ENCODE measurements at places on chromosomes 2 and 18.

GRCh38 chr2:108619925-108620620 lies 85.8 kb downstream of the LIMS1 start:
- DNase-seq: peak; percentile 49

- DNase-seq: no peak
Observed at GRCh38 chr2:167987558-167987957, 259.8 kb downstream of the STK39 start.

DNA sequence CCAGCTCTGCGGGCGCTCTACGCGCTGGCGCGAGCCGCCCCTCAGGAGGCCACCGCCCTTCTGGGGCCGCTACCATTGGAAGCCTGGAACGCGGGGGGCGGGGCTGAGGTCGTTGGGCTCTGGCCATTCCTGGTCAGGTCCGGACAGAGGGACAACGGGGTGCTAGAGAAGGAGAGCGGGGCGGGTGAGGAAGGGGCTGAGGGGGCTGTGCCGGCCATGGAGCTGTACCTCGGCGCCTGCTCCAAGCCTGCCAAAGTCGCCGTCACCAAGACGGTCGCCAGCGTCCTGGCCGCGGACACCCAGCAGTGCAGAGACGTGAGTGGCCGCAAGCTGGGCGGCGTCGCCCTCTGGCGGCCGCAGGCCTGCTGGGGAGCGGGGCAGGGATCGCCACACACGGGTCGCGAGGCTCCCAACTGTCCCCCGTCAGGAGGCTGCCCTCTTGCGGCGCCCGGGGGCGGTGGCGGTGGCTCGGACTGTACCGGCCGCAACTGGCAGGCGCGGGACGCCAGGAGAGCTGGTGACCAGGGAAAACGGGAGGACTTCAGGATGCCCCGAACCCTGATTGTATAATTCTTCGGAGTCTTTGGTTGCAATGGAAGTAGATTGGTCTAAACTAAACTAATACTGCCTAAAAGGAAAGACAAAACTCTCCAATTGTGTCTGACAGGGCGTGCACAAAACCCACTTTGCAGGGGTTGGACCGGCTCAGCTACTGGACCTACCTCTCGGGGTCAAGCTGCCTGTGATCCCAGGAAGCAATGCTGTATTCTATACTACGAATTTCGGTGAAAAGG lies at the start of gene FSIP2:
Gene FSIP2 (plus strand): TSS at position 126 of the 794 bp plus-strand sequence. CDS start 91 bp downstream, at position 217.
- DNase-seq: peak; percentile 60

DNA sequence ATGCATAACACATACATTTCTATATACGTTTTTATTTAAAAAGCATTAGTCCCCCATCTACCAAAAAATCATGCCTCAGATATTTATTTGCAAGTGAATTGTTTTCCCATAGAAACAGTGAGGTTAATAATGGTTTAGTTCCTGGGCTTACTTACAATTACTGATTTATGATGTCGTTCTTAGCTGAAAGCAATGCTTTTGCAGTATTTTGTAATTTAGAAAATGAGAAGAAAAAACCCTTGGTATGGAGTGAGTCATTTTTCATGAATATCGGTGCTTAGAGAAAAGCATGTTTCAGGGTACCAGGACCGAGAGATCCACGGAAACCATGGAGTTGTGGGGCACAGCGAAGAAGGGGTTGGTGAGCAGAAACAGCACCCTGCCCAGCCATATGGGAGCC lies 12.0 kb upstream of the CDK15 start:
- no peak for DNase-seq

- DNase-seq: no peak
Observed at GRCh38 chr2:195563857-195564512, 93.0 kb upstream of the SLC39A10 start.

- no peak for DNase-seq
Observed at GRCh38 chr2:17191223-17191622, 327.0 kb downstream of the RAD51AP2 start.

DNA sequence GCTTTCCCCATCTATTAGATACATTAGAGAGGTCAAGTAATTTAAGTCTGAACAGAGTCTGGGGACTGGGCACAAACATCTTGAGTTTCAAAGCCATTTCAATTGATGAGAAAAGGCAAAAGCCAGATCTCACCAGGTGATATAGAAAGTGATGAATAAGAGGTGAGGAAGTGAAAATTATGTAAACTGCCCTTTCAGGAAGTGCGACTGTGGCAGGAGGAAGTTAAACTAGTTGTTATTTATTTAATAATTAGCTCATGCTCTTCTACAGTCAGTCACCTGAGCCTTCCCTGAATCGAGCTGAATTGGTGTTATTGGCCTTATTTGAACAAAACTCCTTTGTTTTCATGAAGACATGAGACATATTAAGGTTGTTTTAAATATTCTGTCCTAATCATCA lies 115.1 kb downstream of the CDH20 start:
- no peak for DNase-seq

GRCh38 chr2:42128721-42129486 lies 40.2 kb upstream of the EML4 start:
- DNase-seq: no peak

DNA sequence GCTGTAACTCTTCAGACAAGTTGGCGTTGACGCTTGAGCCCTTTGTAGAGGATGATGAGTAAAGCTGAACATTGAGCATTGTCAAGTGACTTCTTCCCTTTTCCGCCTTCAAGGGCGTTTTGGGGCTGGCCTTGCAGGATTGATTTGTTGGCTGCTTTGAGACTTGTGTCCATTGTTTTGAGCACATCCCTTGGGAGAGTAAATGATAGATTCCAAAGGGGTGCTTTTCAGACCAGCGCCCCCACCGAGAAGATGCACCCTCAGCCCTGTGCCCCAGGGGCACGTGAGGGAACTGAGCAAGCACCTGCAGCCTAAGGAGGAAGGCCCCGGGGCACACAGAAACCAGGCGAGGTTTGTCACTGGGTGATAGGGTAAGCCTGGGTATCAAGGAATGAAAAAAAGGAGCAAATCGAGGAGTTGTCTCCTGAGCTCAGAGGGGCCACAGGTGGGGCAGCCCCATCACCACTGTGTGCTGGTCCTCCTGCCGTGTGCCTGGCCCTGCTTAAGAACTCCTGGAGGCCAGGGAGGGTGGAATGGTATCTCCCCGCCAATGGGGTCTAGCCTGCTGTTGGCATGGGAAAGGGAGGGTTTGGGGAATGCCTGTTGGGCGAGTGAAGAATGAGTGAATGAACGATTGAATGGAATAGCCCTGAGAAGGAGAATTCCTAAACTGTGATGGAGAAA lies 64.0 kb downstream of the RAB31 start:
- no peak for DNase-seq

DNA sequence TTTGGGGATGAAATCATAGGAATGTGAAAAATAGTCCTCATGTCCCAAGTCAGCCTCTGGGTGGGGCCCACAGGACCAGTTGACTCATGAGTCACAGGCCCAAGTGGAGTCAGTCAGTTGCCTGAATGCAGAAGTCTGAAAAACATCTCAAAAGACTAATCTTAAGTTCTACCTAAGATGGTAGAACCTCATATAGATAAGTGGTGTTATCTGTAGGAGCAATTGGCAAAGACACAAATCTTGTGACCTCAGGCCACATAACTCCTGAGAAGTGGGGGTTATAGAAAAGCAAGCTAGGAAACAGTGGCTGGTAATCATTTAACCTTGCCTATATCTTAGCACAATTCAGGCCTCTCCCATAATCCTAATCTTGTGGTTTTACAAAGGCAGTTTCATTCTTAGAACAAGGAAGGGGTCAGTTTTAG lies 257.1 kb upstream of the SPOPL start:
- DNase-seq: no peak

- DNase-seq: peak; percentile 11
Observed at GRCh38 chr2:67008155-67008554, 389.0 kb upstream of the ETAA1 start.

- DNase-seq: no peak
Observed at GRCh38 chr18:28854964-28855363, 678.0 kb upstream of the CDH2 start.

DNA sequence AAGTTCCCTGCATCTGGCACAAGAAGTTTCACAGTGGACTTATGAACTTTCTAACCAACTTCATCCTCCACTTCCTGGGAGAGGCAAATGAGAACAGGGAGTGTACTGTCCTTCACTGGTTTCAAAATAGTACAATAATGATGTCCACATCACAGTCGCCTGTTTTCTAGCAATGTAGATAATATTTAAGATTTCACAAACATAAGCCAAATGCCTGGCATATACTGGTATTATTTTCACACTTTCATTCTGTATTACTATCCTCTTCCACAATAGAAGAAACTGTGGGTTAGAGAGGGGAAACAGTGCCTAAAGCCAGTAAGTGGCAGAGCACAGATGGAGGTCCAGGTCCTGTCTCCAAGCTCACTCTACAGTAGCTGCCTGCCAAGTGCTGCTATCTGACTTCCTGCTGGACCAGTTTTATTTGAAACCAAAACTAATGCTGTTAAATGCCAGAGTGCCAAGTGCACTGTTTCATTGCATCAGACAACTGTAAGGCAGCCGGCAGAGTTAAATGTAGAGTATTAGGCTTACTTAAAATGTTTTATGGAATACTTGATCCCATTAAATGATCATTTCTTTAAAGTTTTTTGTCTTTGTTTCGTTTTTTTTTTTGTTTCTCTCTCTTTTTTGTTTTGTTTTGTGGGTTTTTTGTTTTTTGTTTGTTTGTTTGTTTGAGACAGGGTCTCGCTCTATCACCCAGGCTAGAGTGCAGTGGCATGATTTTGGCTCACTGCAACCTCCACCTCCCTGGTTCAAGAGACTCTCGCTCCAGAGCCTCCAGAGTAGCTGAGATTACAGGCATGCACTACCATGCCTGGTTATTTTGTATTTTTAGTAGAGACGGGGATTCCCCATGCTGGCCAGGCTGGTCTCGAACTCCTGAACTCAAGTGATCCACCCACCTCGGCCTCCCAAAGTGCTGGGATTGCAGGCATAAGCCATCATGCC lies 15.1 kb downstream of the COBLL1 start:
- no peak for DNase-seq

GRCh38 chr2:237539681-237540080 lies 26.7 kb upstream of the PRLH start:
- DNase-seq: no peak

GRCh38 chr2:2777876-2778275 lies 446.8 kb upstream of the MYT1L start:
- DNase-seq: no peak

DNA sequence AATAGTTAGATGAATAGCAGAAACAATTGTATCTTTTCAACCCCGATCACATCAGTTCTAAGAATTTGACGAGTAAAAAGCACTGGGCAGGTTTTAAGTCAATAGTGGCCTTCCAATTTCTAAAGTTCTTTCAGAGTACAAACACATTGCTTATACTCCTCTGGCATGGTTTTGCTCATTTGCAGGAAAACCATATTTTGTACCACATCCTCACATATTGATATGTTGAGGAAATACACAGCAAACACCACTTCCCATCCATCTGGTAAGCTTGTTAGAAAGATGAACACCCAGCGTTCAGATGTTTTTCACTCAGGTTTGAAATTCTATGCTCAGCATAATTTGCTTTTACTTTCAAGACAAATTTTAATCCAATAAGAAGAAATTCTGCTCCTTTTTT lies 344.6 kb upstream of the ACVR2A start:
- no peak for DNase-seq

GRCh38 chr2:136129601-136130000 lies 11.7 kb upstream of the CXCR4 start:
- DNase-seq: no peak

DNA sequence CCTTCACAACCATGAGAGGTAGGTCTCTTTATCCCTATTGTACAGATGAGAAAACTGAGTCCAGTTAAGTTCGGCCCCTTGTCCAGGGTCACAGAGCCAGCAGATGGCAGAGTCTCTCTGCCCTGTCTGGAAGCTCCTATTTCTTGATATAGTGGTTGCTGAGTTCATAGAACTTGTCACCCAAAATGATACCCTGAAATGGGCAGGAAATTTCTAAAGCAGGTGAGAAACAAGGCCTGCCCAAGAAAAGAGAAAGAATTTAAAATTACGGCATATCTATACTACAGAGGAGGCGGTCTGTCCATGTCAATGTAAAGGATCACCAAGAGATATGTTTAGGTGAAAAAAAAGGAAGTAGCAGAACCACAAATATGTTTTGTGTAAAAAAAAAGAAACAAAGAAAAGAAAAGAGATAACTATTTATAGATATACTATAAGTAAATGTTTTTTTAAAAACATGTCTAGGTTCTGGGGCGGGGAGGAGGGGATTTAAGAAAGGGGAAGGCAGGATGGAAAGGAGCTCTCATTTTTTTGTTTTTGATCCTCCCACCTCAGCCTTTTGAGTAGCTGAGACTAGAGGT lies 39.8 kb downstream of the MYO7B start:
- DNase-seq: no peak

DNA sequence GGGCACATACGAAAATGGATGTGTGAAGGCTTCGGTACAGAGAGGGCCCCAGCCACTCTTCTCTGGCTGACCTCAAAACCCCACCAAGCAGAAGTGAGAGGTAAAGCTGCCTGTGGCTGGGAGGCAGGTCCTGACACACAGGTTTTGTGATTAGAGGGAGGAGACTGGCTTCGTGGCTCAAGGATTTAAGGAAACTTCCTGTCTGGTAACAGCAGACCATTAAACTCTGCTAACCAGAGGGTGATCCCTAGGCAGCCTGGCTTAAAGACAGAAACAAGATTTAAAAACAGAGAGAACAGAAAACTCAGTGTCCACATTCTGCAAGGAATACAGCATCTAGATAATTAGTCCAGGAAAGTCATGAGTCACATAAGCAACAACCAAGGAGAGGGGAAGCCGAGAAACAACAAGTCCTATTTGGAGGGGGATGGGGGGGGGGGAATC lies 101.9 kb downstream of the NFATC1 start:
- no peak for DNase-seq

DNA sequence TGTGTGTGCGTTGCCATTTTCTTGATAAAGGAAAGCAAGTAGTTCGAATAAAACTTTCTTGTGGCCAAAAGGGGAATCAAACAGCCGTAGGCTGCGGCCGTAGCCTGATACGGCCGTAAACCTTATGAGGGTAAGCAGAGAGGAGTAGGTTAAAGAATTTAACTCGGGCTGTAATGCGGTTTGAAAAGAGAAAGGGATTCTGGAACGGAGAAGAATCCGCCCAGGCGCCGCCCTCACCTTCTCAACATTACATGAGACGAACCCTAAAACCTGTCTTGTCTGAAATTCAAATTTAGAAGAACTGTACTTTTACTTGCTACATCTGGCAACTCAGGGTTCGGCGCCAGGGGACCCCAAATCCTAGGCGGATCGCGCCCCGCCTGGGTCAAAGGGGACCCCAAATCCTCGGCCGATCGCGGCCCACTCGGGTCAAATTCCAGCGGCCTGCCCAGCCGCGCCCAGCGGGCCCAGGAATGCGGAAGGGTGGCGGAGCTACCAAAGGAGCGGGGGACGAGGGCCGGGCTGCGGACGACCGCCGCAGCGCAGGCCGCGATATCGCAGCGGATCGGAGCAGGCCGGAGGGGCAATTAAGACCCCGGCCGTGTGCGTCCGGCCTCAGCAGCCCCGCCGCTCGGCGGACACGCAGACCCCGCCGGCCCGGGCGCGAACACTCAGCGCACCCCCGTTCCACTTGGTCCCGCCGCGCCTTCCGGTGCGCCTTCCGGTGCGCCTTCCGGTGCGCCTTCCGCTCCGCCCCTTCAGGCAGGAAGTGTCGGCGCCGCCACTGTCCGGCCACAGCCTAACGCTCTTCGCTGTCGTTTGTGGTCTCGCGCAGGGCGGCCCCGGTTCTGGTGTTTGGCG lies at the start of gene MYL12B:
Gene MYL12B (plus strand): TSS at position 761 of the 861 bp plus-strand sequence. CDS start 10,766 bp downstream, outside the sequence.
- DNase-seq: peak; percentile 94

GRCh38 chr2:42450136-42450535 lies 43.6 kb downstream of the KCNG3 start:
- no peak for DNase-seq

- DNase-seq: peak; percentile 87
Observed at GRCh38 chr2:200305797-200306195, 697 bp upstream of the SPATS2L start.

All from eye (tissue), 1 donor.